ENCODE measurements at places on chromosomes 5 and 9.

- DNase-seq = no peak
Observed at GRCh38 chr9:25742256-25742655, 64.0 kb upstream of the TUSC1 start.

- DNase-seq = no peak
Observed at GRCh38 chr5:151068433-151069197, 12.2 kb downstream of the TNIP1 start.

- no peak for DNase-seq
Observed at GRCh38 chr5:56520986-56521730, 288.0 kb upstream of the ANKRD55 start.

DNA sequence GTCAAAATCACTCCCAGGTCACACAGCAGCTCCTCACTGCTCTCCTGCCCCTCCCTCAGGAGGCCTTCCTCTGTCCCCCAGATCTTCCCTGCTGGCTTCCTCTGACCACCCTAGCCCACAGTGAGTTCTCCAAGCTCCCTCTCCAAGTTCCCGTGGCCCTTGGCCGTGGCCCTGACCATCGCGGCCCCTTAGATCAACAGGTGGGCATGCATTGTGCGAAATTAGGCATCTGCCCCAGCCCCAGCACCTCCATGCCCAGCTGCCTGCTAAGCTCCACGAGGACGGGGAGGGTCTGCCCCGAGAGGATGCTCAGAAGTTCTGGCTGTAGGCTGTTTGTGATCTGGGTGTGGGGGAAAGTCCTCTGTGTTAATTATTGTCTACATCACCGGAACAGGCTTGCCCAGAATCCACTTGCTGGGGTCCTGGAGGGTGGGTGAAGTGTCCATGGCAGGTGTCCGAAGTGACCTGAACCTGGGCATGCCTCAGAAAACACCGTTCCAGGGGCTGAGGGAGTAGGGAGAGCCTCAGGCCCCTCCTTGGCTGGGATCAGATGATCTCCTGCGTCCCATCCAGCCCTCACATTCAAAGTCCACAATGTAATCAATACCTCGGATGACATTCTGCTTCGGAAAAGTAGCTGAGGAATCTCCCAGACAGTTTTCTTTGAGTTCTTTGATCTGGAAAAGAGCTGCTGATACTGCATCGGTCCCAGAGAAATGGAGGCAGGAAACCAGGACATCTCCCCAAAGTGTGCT is 194.8 kb downstream of the PAX5 start:
- no peak for DNase-seq

DNA sequence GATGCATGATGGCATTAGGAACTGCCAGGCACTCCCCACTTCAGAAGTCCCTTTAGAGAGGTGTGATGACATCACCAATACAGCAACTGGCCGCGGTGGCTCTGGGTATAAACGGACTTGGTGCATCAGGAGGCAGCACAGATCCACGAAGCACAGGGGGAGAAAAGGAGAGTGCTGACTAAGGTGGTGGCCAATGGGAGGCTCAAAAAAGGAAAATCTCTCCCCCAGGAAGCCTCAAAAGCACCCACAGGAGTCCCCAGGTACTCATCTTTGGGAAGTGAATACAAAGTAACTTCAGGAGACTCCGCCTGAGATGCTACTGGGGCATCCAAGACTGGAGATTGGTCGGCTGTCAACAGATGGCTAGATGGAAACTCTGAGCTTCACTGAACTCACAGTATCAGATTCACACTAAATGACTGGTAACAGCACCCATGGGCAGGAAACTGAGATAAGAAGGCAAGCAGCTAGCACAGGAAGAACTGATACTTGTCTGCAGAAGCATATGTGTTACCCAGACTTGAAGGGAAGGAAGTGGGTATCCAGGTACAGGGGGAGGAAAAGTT is 7.6 kb downstream of the TTC39B start:
- DNase-seq = no peak

- no peak for DNase-seq
Observed at GRCh38 chr5:79329453-79329852, 93.5 kb downstream of the JMY start.

GRCh38 chr9:128798896-128799295 is 11.8 kb downstream of the TBC1D13 start:
- no peak for DNase-seq

DNA sequence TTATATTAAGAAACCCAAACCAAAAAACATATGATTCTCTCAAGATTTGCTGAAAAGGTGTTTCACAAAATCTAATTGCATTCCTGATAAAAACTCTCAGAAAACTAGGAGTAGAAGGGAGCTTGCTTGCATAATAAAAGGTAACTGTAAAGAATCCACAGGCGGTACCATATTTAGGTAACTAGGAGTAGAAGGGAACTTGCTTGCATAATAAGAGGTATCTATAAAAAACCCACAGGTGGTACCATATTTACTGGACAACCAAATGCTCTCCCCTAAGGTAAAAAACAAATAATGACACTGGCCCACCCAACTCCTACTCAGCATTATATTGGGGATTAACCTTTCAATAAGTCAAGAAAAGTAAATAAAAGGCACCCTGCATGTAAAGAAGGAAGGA is 57.5 kb upstream of the FCN1 start:
- DNase-seq = no peak

GRCh38 chr5:78320401-78320800 is 25.9 kb upstream of the AP3B1 start:
- DNase-seq = no peak

DNA sequence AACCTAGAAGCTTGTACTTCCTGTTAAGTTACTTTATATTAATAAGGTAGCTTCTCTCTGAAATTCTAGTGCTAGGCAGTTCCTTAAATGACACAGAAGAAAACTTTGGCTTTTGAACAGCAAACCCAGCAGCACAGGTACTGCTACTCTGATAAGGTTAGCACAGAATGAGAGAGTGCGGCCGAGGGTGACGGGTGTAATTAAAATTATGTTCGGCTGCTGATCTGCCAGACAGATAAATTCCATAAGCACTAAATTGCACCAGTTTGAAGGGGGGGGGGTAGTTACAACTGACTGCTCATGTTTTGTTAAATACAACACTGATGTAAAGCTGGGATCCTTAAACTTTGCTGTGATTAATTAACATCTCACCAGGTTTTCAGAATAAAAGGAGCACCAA is 475.1 kb downstream of the SPOCK1 start:
- DNase-seq = no peak

GRCh38 chr9:110984890-110985437 is 53.3 kb downstream of the LPAR1 start:
- no peak for DNase-seq

GRCh38 chr5:120538644-120539043 is 74.5 kb downstream of the PRR16 start:
- no peak for DNase-seq

DNA sequence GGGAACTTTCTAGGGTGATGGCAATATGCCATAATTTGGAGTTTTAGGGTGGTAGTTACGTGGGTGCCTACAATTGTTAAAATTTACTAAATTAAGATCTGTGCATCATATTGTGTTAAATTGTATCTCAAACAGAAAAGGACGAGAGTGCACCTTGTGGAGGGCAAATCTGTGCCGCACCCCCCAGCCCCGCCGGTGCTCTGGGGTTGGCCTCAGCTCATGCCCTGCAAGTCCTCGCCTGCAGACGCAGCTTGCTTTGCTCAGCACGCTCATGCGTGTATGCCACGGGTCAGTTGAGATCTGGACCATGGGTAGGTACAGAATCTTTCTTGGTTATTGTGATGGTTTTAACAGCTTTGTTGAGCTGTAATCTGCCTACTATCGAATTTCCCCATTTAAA is 33.7 kb upstream of the FCN1 start:
- DNase-seq = no peak

- no peak for DNase-seq
Observed at GRCh38 chr9:109966643-109967368, 186.8 kb downstream of the PALM2AKAP2 start.

- DNase-seq = no peak
Observed at GRCh38 chr9:118156846-118157245, 452.6 kb downstream of the TLR4 start.

DNA sequence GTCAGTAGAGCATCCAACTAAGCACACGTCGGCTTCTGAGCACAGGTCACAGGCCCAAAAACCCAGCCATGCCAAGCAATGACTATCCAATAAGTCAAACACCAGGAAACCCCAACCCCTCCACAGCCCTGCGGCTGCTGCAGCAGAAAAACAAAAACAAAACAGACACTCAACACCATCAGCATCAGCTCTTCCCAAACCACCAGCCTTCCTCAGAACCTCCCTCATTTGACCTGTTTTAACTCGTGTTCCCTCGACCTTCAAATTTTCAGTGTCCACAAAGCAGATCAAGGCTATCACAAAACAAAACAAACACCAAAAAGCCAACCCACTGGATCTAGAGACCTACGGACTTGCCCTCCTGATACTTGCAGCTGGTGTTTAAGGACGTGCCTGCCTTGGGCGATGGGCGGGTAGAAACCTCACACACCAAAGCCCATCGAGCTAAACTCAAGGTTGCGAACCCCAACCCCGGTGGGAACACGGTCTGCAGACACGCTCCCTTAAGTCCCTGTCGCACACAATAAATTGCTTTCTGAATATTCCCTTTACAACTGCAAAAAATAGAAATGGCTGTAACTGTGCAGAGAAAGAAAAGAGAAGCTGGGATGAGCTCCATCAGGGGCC is 247.1 kb upstream of the ANKRD55 start:
- no peak for DNase-seq

DNA sequence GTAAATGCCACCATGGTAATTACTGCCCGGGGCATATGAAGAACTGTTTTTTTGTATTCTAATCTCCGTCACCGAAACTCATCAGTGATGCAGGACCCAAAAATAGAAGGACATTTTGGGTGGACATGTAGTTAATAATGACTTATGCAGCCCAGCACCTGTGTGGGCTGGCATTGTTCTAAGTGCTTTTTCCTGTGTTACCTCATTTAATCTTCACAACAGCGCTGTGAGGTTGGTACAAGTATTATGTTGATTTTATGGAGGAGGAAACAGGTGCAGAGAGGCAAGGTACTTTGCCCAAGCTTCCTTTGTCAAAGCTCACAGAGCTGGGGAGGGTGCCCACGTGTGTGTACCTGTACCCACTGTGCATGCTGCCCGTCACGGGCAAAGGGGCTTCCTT is 58.4 kb downstream of the DAPK1 start:
- DNase-seq = no peak

DNA sequence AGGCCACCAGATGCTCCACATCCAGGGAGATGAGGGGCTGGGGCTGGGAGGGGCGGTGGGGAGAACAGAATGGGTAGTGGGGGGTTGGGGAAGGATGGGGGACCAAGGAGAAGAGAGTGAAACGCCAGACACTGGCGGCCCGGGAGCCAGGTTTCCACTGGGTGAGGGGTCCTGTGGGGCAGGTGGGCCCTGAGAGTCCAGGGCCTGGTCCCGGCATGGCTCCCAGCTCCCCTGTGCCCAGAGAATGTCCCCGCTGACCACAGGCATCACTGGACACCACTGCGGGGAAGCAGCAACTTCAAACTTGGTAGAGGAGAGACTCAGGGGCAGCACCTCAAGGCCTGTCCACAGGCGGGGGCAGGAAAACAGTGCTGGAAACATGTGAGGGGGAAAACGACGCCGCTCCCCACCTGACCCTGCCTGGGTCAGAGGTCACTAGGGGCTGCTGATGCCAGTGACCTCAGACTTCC is 13.2 kb downstream of the NINJ1 start:
- DNase-seq = no peak

GRCh38 chr5:17808566-17808965 is 174.3 kb downstream of the TAF11L14 start:
- no peak for DNase-seq

DNA sequence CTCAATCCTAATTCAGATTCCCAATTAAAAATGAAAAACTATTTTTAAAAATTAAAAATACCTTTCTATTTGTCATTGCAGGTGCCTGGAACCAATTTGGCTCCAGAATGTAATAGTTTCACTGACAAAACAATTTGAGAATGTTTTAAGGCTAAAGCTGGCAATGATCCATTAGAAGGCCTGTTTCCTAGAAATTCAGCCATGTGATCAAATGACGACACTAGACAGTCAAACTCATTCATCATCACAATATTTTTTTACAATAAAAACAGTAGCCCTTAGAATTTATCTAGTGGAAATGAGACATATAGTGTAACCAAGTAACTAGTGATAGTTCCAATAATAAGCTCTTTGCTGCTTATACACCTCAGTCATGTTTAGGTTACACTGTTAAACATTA is 75.4 kb upstream of the MAP3K1 start:
- DNase-seq = no peak

DNA sequence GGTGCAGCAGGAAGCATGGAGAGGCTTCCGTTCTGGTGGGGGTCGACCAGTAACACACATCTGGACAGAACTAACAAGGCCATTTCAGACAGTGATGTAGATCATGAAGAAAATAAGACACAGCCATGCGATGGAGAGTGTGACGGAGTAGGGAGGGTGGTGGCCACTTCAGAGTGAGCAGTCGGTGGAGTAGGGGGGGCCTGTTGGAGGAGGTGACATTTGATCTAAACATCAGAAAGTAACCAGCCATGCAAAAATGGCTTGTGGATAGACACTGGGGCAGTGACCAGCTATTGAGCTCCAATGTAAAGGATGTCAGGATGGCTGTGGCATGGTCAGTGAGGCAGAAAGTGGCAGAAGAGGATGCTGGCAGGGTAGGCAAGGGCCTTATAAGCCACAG is 65.9 kb downstream of the PPARGC1B start:
- no peak for DNase-seq

GRCh38 chr5:71456362-71456743 is 902 bp downstream of the BDP1 start:
- no peak for DNase-seq

GRCh38 chr9:84667571-84668195 is 1.8 kb upstream of the NTRK2 start:
- no peak for DNase-seq

DNA sequence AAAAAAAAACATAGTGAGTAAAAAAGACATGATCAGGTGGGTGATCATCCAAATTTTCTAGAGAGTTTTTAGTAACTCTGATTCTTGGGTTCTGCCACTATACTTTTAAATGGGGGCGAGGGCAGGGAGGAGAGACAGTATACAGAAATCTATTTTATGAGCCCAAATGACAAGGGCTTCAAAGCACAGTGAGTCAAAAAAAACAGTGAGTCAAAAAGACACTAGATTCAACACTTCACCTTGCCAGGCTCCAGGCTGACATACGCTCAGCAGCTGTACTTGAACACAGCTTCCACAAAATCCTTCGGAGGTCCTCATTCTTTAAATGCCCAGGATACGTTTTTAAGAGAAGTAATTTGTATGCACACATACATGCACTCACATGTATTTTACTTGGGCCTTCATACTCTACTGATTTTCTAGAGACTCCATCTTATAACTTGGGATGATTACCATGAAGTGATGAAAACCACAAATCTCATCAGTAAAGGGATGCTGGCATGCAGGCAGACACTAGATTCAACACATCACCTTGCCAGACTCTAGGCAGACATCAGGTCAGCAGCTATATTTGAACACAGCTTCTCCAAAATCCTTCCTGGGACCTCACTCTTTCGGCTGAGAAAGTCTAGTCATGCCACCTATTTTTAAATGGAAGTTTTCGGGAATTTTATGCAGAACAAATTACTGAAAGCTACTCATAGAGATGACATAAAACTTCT is 28.8 kb downstream of the NR3C1 start:
- no peak for DNase-seq

- no peak for DNase-seq
Observed at GRCh38 chr5:17177501-17178372, 39.7 kb upstream of the BASP1 start.

- no peak for DNase-seq
Observed at GRCh38 chr5:138371454-138371853, 19.0 kb downstream of the KDM3B start.

GRCh38 chr5:151664694-151665585 is 21.8 kb downstream of the SPARC start:
- DNase-seq = no peak

- DNase-seq = no peak
Observed at GRCh38 chr9:126965541-126966428, 51.2 kb downstream of the RALGPS1 start.
